ENCODE measurements at places on chromosomes 2 and 18.

- DNase-seq = no peak
Observed at GRCh38 chr18:77495982-77496690, 246.5 kb downstream of the GALR1 start.

GRCh38 chr2:158733430-158733755, 61.7 kb upstream of the DAPL1 start:
- DNase-seq = no peak

GRCh38 chr2:46996300-46996843, 80.8 kb upstream of the MCFD2 start:
- no peak for DNase-seq

DNA sequence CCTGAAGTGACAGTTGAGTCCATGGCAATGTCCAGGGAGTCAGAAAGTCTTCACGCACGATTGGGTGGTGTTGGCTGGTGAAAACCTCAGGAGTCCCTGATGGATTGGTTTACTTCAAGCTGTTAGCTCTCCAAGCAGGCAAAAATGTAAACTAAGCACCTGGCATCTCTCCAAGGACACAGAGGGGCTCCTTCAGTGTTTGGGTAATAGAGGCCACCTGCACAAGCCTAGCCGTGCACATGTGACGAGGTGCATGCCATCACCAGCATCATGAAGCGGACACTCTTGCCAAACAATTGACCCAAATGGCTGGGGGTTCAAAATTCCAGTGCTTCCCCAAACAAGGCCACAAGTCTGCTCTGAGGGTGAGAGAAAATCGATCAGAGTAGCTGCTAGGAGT, 104.7 kb upstream of the CD302 start:
- DNase-seq = no peak

- DNase-seq = no peak
Observed at GRCh38 chr2:98572211-98572610, 36.1 kb downstream of the COA5 start.

DNA sequence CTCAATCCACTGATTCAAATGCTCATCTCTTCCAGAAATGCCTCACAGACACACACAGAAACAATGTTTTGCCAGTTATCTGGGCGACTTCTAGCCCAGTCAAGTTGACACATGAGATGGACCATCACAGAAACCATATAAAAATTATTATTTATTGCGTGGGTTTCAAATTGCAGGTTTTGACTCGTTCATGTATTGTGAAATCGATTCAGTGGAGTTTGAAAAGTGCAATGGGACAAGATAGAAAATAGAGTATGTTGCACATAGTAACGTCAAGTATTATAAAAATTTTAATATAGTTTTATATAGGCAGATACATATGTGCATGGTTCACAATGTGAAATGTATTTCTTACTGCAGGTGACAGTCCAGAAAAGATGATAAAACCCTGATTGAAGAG, 100.8 kb downstream of the MRPS9 start:
- no peak for DNase-seq

- peak; percentile 44 for DNase-seq
Observed at GRCh38 chr18:45566025-45566740, 49.1 kb upstream of the SLC14A2 start.

DNA sequence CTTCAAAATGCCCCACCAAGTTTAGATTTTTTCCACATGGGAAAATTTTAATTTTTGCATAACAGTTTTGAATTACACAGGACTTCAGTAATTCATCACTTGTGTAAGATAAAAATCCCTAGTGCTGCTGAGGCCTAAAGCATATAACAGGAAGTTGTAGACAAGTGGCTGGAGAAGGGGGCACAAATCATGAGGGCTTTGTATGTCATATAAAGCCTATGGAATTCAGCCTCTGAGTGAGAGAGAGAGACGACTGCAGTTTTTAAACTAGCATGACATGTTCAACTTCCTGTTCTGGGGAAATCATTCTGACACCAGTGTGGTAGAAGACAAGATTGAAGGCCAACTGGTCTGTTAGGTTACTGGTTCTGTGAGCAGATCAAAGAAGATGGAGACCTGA, 187.3 kb upstream of the CHST9 start:
- no peak for DNase-seq

DNA sequence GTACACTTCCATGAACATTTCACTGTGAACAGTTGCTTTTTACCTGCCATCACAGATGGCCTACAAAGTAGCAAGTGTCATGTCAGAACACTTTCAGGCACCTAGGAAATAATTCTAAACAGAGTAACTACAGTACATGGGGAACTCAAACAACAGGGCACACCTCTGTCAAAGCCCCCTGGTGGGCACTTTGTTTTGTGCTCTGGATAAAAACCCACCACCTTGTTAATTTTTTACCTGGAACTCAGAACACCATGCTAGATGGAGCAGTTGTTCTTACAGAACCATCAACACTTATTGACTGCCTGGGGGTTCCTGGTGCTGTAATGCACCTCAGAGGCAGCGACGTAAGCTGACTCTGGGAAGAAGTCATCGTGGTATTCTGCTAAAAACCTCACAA, 2.3 kb downstream of the MSL3B start:
- no peak for DNase-seq
